ENCODE measurements at places on chromosomes 6 and 20.
A peak's percentile ranks its signal among the peaks of the same experiment; 100 is the strongest.

- no peak for DNase-seq
These were observed 119.4 kb upstream of the ARMC2 start for GRCh38 chr6:108728826-108729225.

- no peak for DNase-seq
These were observed 497.4 kb upstream of the SULF2 start for GRCh38 chr20:48282591-48283228.

DNA sequence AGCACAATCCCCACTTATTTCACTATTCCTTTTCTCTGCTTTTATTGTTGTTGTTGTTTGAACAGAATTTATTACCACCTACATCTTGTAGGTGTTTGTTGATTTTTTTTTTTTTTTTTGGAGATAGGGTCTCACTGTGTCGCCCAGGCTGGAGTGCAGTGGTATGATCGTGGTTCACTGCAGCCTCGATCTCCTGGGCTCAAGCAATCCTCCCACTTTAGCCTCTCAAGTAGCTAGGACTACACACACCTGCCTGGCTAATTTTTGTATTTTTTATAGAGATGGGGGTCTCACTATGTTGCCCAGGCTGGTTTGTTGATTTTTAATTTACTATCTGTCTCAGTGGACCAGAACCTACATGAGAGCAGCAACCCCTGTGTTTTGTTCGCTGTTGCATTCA, 3.6 kb downstream of the ZSCAN12 start:
- DNase-seq = no peak

- no peak for DNase-seq
These were observed 100.0 kb downstream of the MBOAT1 start for GRCh38 chr6:20112241-20112640.

DNA sequence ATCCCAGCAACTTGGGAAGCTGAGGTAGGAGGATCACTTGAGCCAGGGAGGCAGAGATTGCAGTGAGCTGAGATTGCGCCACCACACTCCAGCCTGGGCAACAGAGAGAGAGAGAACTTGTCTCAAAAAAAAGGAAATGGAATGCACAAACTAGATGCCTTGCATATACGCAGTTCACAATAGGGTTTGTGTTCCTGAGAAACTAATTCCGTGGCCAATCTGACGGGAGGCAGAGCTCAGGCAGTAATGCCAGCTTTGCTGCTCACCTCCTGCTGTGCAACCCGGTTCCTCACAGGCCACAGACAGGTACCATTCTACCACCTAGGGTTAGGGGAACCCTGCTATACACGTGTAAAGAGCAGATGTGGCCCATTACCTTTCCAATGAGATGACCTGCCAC, 1.4 kb downstream of the CDK5RAP1 start:
- DNase-seq = no peak

DNA sequence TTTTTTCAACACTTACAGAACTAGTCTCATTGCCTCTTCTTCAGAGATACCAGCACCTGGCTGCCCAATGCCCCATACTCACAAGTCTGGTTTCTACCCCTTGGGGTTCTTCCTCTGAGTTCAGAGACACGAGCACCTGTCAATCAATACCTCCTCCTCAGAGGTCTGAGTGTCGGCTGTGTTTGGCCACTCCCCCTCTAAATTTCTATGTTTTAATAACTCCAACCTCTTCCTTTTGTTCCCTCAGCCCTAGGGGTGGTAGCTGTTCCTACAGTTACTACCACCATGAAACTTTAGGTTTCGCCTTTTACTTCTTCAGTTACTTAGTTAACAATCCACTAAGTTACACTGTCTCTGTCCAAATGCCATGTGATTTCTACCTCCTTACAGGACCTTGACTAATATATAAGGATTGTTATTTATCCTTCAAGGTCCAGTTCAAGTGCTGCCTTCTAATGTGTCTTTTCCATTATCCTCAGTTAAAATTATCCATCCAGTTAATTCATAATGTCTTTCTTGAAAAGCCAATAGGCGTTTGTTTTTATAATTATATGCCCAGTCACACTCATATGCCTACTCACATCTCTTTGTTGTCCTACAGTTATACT, 14.6 kb upstream of the PHF20 start:
- DNase-seq = no peak

DNA sequence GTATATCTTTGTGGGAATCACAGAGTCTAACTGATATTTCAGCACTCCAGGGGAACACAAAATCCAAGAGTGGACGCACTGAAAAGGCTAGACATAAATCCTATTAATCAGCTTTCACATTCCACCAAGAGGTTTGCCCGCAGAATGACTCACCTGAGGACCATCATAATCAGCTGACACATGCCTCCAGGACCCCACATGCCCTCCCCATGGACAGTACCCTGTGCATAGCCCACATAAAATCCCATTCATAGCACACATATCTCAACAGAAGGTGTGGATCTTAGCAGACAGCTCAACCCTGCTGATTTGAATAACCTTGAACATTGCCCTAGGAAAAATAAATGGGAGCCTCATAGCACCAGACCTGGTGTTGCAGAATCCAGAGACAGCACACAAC, 246.8 kb upstream of the TENT5A start:
- no peak for DNase-seq

DNA sequence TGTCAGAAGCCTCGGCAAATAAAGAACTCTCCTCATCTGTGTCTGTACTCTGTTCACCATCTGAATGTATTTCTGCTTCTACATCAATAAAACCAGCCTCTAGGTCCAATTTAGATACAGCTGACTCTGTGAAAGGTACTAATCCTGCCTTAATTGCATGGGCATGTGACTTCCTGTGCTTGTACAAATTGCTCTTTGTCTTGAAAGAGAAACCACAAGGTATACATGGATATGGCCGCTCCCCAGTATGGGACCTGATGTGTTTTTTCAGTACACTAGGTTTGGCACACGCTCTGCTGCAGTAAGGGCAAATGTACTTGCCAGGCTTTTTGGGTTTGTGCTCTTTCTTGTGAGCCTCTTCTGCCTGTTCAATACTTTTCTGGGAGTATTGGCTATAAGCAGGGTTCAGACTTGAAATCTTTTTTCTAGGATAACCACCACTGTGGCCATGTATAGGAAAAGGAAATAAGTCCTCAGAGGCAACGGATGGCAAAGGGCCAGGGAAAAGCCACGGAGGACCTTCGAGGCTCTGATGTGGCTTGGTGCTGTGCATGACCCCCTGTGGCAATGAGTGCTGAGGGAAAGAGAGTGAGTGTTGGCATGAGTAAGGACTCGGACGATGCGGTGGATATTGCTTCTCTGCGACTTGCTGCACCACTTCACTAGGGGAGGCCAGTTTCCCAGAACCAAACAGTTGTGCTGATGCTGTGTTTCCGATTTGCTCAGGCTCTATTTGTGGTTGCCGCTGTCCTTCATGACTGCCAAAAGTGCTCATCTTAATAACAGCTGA, 170.9 kb downstream of the HIVEP2 start:
- DNase-seq = no peak

- no peak for DNase-seq
These were observed 510.8 kb upstream of the BTBD3 start for GRCh38 chr20:11406877-11407276.

- DNase-seq = peak; percentile 53
These were observed 387.9 kb downstream of the LMBRD1 start for GRCh38 chr6:69408886-69409285.

Measured in endodermal cell (in vitro differentiated cells).